ENCODE measurements at places on chromosomes 4 and X.
A peak's percentile ranks its signal among the peaks of the same experiment; 100 is the strongest.

GRCh38 chr4:122617597-122618593 lies 3.0 kb downstream of the IL21 start:
- DNase-seq: no peak

DNA sequence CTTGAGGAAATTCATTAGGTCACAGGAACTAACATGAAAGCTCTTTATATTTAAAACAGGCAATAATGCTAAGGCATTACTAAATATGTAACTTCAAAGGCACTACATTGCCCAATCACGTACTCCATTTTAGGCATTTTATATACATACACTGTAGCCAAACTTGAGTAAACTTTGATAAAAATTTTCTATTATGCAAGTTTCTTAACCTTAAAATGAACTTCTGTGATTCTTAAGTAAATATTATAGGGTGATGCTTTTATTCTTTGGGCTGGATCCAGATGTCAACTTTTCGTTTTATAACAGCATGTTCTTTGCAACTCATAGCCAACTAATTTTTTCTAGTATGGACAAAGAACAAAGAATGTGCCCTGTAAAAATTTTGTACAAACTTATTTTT lies 28.3 kb upstream of the MAP9 start:
- no peak for DNase-seq

DNA sequence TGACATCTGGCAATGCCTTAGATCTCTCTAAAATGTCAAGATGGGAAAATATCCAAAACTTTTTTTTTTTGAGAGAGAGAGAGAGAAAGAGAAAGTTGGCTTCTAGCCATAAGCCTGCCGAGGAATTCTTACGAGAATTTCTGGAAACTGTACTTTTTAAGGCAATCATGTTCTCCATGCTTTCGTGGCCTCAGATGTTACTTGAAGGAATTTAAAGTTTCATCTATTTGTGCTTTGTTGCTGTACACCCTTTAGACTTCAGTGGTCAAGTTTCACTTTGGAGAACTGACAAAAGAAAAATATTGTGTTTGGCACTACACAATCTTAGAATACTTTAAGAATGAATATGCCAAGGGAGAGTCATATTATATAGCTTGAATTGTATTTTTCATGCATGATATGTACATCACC lies 53.9 kb downstream of the FAT4 start:
- peak; percentile 67 for DNase-seq

- no peak for DNase-seq
These were observed 40.0 kb upstream of the IQSEC2 start for GRCh38 chrX:53321230-53321942.

- no peak for DNase-seq
These were observed 335.2 kb downstream of the TENM3 start for GRCh38 chr4:182578402-182578801.

DNA sequence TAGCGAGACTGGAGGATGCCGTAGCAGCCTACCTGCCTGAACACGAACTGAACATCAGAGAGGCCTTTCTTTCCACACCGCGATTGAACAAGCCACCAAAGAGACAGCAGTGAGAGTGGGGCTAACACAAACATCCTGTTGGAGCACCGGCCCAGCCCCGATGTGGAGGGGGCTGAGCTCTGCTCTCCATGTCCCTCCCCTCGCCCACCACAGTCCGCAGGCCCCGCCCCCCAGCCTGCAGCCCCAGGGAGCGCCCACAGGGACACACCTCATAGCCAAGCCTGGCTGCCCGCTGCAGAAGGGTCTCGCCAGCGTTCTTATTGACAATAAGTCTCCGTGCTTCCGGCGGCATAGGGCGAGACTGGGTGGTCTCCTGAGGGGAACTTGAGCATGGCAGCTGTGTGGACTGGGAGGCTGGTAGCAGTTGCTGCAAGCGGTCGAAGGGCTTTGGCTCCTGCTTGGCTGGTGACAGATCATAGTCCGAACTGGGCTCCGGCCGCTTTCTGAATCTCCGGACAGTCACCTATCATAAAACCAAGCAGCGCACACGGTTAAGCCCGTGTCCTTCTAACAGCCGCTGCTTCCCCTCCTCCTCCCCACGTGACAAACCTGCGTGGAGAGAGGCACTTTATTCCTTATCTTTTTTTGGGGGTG lies 35.8 kb downstream of the BCOR start:
- DNase-seq: no peak

DNA sequence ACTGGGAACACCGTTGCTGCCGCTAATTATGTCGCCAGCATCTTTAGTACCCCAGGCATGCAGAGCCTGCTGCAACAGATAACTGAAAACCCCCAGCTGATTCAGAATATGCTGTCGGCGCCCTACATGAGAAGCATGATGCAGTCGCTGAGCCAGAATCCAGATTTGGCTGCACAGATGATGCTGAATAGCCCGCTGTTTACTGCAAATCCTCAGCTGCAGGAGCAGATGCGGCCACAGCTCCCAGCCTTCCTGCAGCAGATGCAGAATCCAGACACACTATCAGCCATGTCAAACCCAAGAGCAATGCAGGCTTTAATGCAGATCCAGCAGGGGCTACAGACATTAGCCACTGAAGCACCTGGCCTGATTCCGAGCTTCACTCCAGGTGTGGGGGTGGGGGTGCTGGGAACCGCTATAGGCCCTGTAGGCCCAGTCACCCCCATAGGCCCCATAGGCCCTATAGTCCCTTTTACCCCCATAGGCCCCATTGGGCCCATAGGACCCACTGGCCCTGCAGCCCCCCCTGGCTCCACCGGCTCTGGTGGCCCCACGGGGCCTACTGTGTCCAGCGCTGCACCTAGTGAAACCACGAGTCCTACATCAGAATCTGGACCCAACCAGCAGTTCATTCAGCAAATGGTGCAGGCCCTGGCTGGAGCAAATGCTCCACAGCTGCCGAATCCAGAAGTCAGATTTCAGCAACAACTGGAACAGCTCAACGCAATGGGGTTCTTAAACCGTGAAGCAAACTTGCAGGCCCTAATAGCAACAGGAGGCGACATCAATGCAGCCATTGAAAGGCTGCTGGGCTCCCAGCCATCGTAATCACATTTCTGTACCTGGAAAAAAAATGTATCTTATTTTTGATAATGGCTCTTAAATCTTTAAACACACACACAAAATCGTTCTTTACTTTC lies 1.8 kb downstream of the UBQLN2 start:
- no peak for DNase-seq

DNA sequence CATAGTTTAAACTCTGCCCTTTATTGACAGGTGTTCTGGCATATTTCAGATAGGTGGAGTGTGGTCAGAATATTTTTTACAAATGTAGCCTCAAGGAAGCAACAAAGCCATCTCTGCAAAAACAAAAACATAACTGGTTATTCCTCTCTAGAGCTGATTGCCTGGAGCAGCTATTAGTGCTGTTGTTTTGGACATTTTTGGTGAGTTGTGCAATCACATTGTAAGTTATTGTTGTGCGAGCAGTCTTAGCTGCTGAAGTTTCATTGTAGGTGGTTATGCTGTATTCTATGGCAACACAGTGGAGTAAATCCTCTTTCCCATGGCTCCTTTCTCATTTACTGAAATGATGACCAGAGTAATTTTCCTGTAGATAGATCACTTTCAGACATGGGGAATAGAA lies 1413.0 kb downstream of the PCDH7 start:
- no peak for DNase-seq

GRCh38 chr4:143407474-143407873 lies 70.8 kb downstream of the GAB1 start:
- DNase-seq: no peak

DNA sequence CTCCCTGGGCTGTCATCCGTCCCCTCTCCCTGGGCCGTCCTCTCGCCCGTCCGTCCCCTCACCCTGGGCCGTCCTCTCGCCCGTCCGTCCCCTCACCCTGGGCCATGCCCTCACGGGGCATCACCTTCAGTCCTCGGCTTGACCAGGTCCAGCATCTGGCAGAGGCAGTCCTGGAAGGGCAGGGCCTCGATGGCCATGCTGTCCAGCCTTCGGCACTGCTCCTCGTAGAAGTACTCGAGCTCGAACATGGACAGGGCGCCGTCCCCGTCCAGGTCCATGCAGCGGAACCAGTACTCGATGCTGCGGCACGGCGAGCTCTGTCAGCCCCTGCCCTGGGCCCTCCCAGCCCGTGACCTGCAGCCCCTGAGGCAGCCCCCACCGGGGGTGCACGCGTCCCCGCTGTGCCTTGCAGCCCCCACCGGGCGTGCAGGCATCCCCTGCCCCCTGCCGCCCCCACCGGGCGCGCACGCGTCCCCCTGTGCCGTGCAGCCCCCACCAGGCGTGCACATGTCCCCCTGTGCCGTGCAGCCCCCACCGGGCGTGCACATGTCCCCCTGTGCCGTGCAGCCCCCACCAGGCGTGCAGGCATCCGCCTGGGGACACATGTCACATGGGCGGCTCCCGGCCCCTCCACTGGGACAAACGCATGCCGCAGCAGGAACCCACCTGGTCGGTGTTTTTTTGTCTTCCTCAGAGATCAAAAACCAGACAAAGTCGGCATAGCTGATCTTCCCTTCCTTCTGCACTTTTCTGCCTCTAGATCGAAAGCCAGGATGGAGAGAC lies 22.2 kb upstream of the GTPBP6 start:
- no peak for DNase-seq

GRCh38 chr4:107579099-107579498 lies 140.9 kb downstream of the PAPSS1 start:
- no peak for DNase-seq

DNA sequence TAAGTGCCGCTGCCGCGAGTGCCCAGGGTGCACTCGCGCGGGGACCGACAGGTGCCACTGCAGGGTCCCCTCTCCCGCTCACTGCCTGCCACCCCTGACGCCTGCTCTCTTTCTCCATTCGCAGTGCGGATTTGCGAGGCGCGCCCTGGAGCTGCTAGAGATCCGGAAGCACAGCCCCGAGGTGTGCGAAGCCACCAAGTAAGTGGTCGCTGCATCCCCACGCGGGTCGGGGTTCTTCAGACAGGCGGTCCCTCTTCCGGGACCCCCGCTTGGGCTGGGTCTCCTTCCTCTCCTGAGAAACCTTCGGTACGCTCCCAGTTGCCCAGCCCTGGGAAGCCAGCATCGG lies 547 bp downstream of the GUCY1A1 start:
- no peak for DNase-seq

GRCh38 chrX:105646592-105647372 lies 175.6 kb upstream of the NRK start:
- no peak for DNase-seq

GRCh38 chr4:148007792-148008191 lies 275.9 kb downstream of the ARHGAP10 start:
- DNase-seq: no peak

GRCh38 chr4:90078440-90078839 lies 48.8 kb upstream of the CCSER1 start:
- no peak for DNase-seq

GRCh38 chr4:72489267-72489666 lies 79.8 kb downstream of the ADAMTS3 start:
- DNase-seq: peak; percentile 31

- DNase-seq: no peak
These were observed 69.4 kb downstream of the CCKAR start for GRCh38 chr4:26420913-26421312.

GRCh38 chr4:7768736-7769135 lies 170.9 kb downstream of the AFAP1 start:
- DNase-seq: no peak

DNA sequence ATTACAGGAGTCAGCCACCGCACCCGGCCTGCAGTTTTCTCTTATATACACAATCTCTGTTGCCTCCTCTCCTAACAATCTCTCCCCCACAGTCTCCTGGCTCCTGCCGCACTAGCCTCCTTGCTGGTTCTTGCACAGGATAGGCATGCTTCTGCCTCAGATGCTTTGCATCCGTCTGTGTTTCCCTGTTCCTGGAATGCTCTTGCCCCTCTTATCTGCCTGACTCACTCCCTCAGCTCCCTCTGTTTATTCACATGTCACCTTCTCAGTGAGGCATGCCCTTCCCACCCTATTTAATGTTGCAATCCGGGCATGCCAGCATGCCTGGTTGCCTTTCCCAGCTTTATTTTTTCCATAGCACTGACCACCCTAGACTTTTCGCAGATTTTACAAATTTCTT lies 161.9 kb downstream of the PHF8 start:
- peak; percentile 46 for DNase-seq

- no peak for DNase-seq
These were observed 406.1 kb downstream of the IQCM start for GRCh38 chr4:149409555-149409962.

DNA sequence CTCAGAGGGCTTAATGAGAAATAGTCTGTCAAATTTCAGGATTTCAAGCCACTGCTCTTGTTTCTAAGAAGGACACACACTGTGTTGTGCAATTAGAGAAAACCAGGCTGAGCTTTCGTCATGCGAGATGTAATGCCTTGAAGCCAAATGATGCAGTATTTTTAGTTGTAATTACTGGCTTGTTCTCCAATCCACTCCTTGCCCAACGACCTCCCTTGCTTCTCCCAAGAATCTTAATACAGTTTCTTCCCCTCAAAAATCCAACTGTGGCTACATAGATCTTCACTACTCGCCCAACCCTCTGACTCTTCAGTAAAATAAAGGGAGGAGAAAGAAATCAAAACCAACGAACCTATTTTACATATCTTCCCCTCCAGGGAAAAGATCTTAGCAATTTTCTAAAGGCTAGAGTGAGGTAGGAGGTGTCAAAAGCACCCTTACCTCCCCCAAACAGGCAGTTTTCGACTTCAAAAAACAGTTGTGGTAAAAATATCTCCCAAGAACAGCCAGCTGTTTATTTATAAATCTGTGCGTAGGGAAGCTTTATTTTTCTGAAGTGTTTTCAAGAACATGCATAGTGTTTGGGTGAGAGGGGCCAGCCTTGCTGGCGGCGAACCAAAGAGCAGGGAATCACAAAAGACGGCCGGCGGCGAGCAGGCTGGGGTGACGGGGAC lies 68.7 kb downstream of the MGST2 start:
- DNase-seq: peak; percentile 52

GRCh38 chr4:152628128-152628527 lies 51.7 kb downstream of the TMEM154 start:
- no peak for DNase-seq

GRCh38 chr4:57190601-57191481 lies 80.7 kb upstream of the IGFBP7 start:
- DNase-seq: no peak

DNA sequence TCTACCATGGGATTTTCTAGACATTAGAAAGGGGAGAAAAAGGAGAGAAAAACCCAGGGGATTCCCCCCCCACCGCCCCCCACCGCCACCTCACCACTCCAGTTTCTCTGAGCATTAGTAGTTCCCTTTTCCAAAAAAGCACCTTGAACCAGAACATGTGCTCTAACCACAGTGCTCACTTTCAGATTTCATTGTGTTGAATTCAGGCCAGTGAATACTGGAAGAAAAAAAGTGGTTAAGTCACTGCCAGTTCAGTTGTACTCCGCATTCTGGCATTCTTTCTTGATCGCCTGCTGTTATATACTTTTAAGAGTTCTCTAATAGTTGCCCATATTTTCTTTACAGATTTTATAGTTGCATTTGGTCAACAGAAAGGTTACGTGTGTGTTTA lies 40.9 kb downstream of the JADE3 start:
- DNase-seq: no peak
